SK-N-SH (cell line): ENCODE measurements at places on chromosomes 12 and 14.

DNA sequence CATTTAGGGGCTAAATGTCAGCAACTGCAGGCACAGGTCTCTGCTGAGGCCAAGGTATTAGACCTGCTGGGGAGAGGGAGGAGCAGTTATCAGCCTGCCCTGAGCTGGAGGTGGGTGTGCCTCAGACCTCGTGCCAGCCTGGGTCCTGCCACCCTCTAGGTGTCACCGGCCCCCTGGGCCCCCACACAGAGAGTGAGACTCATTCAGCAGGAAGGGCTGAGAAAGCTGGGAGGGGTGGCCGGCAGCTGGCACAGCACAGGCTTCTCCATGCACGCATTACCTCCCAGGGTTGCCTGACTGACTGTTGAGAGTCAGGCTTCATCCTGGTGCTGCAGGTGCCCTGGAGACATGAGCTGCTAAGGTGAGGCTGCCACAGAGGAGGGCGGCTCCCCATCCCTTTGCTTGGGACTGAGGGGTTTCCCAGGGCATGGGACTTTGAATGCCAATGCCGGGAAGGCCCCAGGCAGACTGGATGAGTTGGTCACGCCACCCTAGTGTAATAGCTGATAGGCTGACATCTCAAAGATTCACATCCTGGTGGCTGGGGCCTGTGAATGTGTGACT, 75.3 kb upstream of the C14orf180 start:
- no peak for DNase-seq

DNA sequence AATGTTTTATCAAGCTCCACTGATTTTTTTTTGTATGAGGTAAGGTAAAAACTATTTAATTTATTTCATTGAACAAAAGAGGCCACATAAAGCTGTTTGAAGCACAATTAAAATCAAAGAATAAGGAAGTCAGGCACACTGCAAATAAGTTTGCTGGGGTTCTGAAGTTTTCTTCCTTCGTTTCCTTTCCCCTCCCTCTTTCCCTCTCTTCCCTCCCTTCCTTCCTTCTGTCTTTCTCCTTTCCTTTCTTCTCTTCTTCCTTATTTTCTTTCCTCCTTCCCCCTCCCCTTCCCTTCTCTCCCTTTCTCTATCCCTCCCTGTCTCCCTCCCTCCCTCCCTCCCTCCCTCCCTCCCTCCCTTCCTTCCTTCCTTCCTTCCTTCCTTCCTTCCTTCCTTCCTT, 78.7 kb downstream of the ALX1 start:
- no peak for DNase-seq

DNA sequence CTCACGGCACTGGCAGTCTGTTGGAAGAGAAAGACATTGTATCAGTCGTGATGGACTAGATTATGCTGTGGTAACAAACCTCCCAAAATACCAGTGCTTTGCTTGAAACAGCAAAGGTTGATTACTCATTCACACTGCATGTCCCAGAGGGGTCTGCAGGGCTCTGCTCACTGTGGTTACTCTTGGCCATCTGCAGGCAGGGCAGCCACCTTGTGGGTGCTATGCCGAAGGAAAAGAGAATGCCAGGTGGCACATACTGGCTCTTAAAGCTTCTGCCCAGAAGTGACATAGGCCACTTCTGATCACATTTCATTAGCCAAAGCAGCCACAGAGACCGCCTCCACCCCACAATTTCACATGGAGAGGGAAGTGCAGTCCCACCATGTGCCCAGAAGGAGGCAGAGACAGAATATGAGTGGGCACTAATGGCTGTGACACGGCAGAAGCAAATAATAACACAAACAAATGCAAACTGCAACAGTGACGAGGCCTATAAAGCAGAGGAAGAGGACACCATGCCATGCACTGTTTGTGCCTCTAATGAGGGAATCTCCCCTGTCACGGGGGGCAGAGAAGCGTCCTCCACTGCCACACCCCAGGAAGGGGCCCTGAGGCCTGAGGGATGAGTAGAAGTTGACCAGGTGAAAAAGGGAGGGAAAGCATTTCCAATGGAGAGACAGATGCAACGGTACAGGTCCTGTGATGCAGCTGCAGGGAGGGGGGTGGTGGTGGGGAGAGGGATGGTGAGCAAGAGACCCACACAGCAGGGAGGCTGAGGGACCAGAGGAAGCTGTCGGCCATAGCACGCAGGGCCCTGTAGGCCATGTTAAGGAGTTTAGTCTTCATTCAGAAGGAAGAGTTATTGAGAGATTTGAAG, 51.7 kb upstream of the KICS2 start:
- DNase-seq, result peak; percentile 30

- no peak for DNase-seq
Measured at GRCh38 chr14:60639674-60640073, 9.6 kb downstream of the SIX1 start.

DNA sequence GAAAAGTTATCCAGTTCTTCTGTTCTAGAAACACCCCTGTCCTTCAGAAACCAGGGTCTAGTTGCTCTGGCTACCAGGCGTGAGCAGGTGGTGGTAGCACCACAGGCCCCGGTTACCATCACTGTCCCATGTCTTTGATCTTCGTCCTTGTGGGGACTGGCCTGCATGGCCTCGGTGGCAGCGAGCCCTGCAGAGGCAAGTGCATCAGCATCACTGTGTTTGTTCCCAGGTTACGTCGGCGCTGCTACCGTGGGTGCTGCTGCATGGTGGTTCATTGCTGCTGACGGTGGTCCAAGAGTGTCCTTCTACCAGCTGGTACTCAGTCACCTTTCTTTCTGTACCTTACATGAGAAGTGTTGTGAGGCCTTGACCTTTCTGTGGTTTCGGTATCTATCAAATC, 58.9 kb downstream of the ANAPC7 start:
- no peak for DNase-seq

DNA sequence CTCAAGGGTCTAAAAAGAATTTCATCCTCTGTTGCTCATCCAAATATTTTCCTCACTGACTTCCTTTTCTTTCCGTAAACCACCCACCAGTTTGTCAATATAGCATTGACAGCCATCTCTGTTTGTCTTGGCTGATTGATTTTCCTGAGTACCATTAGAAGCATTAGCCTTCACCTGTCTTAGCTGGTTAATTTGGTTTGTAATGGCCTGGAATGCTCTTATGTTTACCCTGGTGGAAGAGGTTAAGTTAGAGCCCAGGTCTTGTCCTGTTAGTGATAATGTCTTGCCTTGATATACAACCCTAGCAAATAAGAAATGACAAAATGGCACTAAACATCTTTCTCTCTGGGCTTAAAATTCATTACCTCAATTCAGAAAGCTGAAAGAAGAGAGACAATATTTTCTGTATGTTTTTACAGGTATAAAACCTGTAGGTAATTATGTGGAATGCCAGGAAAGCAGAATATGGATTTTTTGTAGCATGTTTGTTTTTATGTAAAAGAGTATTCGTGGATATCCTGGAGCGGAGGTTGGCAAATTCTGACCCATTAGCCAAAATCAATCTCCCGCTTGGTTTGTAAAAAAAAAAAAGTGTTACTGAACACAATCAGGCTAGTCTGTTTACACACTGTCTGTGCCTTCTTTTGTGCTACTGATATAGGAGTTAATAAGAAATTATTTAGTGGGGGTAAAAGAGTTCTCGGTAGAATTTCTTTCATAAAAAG, 224.4 kb upstream of the DAAM1 start:
- DNase-seq, result no peak

GRCh38 chr12:103505371-103506236, 9.8 kb upstream of the C12orf42 start:
- no peak for DNase-seq

- peak; percentile 7 for DNase-seq
Measured at GRCh38 chr12:38890102-38890855, 15.1 kb downstream of the CPNE8 start.

- peak; percentile 46 for DNase-seq
Measured at GRCh38 chr12:71438670-71439361, 782 bp upstream of the LGR5 start.

GRCh38 chr12:52275686-52276085, 1.2 kb downstream of the KRT86 start:
- DNase-seq, result no peak

- DNase-seq, result no peak
Measured at GRCh38 chr12:42130672-42131402, 13.8 kb downstream of the GXYLT1 start.

DNA sequence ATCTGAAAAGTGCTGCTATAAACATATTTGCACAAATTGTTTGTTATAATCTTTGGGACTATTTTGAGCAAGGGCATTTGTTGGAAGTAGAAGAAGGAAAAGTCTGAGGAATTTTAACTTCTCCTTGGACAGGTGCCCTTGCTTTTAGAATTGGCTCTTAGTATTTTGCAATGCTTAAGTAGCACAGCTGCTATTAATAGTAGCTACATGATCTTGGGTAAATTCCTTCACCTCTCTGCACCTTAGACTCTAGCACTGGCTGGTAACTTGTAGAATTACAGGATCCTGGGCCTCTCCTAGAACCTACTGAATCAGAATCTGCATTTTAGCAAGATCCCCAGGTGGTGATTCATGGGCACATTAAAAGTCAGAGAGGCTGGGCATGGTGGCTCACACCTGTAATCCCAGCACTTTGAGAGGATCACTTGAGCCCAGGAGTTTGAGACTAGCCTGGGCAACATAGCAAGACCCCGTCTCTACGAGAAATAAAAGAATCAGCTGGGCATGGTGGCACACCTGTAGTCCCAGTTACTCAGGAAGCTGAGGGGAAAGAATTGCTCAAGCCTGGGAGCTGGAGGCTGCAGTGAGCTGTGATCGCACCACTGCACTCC, 10.8 kb upstream of the TMEM120B start:
- DNase-seq, result no peak

DNA sequence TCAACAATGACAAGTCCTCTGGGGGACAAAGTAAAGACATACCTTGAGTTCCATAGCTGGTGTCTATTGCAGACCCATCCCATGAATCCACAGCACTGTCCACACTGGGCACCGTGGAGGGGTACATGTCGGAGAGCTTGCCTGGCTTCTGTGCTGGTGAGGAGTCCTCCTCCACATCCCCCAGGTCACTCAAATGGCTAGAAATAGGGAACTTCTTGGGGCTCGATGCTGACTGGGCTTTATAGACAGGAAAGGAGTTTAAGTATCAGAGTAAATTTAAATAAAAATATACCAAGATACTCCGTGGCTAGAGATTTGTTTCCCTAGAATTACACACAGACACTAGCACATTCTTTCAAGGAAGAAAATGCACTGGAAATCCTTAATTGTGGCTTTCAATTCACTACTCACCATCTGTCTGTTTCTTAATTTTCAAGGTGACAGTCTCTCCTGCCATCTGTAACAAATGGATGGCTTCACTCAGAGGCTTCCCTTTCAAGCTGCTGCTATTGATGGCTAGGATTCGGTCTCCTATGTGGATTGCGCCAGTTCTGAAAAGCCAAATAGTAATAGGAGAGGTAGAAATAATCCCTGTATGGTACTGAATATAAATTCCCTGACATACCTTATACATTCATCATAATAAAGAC, 90.1 kb downstream of the HELB start:
- DNase-seq, result no peak

DNA sequence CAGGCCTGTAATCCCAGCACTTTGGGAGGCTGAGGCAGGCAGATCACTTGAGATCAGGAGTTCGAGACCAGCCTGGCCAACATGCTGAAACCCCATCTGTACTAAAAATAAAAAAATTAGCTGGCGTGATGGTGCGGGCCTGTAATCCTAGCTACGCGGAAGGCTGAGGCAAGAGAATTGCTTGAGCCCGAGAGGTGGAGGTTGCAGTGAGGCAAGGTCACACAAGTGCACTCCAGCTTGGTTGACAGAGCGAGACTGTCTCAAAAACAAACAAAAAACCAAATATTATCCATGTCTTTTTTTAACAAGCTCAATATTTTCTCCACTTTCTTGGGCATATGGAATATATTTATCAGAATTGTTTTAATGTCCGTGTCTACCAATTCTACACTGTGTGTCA, 89.6 kb downstream of the LMNTD1 start:
- DNase-seq, result no peak

- no peak for DNase-seq
Measured at GRCh38 chr12:52528641-52529143, 8.5 kb upstream of the KRT5 start.

DNA sequence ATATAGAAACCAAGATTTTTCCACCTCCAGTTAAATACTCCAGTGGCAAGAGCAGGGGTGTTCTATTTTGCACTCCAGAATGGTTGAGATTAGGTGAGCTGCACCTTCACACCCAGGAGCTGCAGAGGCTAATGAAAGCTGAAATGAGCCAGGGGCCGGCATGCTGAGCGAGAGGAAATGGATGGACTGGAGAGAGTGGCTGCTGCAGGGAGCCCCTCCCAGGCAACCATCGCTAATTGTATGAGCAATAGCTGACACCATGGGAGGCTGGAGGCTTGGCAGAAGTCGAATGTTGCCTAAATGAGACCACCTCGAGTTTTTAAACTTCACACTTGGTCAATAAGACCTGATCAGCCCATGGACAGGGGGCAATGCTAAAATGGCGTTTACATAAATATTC, 301.8 kb upstream of the TMPO start:
- DNase-seq, result no peak

- no peak for DNase-seq
Measured at GRCh38 chr14:99534863-99535262, 53.7 kb downstream of the CCNK start.

DNA sequence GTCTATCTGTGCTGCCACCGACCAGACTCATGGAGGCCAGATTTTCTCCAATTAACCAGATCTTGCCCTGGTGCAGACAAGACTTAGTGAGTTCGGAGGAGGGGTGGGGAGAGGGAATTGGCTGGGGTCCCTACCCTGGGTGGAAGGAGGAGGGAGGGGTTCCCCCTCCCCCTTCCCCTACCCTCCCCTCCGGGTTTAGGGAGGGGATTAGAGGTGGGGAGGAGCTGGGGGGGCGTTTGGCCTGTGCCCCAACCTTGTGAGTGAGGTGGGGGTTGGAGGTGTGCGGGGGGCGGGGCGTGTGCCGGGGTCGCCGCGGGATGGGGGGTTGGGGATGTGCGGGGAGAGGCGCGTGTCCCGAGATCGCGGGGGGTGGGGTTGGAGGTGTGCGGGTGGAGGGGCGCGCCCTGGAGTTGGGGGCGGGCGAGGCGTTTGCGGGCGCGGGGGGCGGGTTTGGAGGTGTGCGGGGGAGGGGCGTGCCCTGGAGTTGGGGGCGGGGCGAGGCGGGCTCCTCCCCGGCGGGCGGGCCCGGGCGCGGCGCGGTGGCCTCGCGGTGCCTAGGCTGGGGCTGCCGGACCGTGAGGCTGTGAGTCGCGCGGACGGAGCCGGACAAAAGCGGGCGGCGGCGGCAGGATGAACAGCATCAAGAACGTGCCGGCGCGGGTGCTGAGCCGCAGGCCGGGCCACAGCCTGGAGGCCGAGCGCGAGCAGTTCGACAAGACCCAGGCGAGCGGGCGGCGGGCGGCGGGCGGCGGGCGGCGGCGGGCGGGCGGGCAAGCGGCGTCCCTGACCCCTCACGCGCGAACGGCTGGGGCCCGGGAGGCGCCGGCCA, at the start of gene HIP1R:
Gene HIP1R, plus strand, starts transcription at position 537 of the 829 bp plus-strand sequence. Its CDS starts 94 bp downstream, at position 631.
- DNase-seq, result peak; percentile 94

- no peak for DNase-seq
Measured at GRCh38 chr12:62233805-62234204, 26.4 kb upstream of the USP15 start.

DNA sequence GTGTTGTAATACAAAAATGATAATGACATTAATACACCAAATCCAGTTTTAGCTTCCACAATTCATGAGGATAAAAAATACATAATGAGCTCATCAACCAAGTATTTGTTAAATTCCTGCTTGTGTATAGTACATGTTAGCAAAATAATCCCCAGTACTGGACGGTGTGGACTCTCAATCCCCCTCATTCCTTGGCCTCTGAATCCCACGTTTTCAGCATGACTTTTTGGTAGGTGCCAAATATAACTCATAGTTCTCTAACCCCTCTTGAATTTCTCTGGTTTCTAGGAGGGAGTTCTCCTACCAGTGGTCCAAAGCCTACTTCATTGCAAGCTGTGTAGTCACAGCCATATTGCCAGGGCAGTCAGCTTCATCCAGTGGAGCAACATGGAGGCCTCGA, 41.4 kb upstream of the EPS8 start:
- no peak for DNase-seq

- no peak for DNase-seq
Measured at GRCh38 chr12:69619050-69619449, 8.3 kb upstream of the LRRC10 start.
